ENCODE measurements at places on chromosomes 12 and 14.

- DNase-seq = no peak
These were observed 176.0 kb downstream of the TMEM121 start for GRCh38 chr14:105702275-105702817.

DNA sequence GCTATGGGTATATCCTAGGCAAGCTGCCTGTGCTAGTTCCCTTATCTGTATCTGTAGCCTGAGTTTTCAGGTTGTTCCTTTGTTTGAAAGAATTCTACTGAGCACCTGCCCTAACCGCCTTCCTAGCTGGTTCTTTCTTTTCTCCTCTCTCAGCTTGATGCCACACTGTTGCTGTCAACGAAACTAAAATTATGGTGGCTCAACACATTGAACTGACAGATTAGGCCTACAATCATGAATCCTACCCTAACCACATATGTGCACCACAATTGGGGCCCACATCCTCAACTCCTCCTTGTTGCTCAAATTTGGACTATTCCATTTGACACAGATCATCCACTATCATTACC, 36.2 kb upstream of the RESF1 start:
- DNase-seq = no peak

DNA sequence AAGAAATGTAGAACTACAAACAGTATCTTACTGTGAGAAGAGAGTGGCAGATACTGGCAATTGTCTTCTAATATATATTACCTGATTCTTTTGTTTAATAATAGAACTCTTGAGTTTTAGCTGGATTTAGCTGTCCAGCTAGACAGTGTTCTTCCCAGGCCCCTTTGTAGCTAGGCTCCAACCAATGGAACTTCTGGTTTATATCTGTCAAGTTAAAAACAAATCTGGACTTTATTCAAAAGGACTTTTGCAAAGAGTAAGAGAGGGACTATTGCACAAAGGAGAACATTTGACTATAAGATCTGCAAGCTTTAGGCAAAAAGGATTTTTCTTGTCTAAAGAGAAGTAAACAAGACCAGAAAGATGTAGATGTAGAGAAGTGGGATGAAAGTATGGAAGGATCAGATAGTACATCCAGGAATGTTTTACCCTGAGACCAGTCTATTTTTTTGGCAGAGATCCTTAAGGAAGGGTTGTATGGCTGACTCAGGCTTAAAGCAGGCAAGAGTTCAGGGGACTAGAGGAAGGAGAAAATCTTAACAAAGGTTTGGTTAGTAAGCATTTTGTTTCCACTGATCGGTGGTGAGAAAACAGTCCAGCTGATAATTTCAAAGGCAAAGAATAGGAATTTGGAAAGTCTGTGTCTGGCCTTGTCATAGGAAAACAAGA, 111.1 kb upstream of the PLEKHA5 start:
- DNase-seq = no peak

- no peak for DNase-seq
These were observed 12.8 kb downstream of the BDKRB2 start for GRCh38 chr14:96217376-96217913.

GRCh38 chr14:95242870-95243269, 76.8 kb downstream of the CLMN start:
- DNase-seq = no peak

DNA sequence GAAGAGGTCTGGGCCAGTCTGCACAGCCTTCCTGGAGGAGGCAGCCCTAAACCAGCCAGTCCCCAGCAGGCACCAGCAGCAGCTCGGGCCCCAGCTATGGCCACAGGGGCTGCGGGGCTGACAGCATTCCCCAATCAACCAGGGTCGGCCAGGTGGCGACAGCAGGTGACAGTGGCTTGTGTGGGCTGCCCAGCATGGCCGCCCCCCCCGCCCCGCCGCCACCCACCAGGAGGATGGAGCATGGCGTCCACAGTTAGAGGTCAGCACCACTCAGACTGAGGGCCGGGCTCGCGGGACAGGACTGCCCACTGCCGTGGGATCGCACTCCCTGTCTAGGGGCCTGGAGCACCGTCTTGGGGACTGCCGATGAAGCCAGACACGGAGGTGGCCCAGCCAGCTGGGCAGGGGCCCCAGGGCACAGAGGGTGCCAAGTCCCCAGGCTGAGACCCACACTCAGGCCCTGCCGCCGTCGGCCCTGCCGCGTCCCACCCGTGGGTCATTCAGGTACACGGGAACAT, 15.0 kb downstream of the AKT1 start:
- DNase-seq = no peak

GRCh38 chr14:104965561-104966231, 12.5 kb downstream of the AHNAK2 start:
- DNase-seq = no peak

DNA sequence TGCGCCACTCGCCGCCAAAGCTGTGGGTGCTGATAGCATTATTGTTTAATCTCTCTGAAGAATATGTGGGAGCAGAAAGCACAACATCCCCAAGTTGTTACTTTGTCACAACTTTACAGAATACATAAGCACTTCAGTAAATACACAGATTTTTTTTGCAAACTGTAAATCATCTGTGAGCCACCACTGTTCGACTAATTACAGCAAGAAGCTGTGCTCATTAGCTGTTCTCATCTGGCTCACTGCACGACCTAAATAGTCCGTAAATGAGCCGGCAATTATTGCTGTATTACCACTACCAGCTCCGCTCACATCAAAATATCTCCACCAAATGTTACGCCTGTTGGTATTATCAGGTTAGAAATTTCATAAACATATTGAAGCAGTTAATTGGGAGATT, 228.9 kb upstream of the PRKD1 start:
- no peak for DNase-seq

DNA sequence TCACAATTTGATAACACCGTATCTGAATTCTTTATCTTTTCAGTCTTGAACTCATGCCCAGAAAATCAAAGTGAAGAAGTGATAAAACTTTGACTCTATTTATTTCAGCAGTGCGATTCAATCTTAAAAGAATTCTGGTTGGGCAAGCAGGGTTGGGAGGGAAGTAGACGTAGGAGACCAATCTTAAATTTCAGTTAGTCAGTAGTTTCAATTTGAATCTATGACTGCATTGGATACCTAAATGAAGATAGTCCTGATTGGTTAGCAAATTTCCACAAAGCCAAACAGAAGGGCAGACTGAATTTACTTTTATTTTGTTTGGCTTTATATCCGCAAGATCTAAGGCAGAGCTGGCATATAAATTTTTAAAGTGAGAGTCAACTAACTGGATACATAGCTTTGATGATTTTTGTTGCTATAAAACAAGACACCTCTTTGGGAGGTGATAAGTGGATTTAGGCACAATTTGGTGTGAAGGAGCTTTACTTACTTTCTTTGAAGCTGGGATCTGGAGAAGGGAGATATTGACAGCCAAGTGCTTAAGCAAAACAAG, 2.6 kb downstream of the ACSS3 start:
- no peak for DNase-seq

Data from stimulated activated CD4-positive, alpha-beta T cell treated with anti-CD3 and anti-CD28 coated beads, TNF-alpha, amount 100 ng/mL, for 4 hours (primary cell).